ENCODE measurements at places on chromosomes 1 and 21.

DNA sequence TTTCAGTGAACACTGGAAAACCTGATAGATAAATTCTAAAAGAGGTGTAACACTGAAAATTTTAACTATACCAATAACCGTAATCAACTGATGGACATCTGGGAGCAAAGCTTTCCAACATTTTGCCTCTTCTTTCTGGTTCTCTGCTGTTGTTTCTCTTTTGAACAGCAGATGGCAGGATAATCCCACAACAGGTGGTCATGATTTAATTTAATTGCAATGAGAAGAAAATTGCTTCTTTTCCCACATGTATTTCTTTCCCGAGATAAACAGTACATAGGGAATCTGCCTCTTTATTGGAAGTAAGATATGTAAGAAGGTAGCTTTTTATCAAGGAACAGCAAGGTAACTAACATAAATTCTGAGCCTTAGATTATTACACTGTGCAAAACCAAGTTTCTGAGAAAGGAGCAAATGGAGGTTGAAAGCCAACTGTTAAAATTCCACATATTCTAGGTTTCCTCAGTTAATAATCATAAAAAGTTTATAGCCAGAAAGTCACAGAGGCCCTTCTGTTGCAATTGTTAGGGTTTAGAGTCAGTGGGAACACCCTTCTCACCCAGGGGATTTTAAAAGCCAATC is 72.9 kb downstream of the RPS6KA1 start:
- peak; percentile 9 for DNase-seq

- DNase-seq: no peak
These were observed 609.1 kb downstream of the PTPRC start for GRCh38 chr1:199247891-199248290.

GRCh38 chr1:159800177-159800930 is 1.8 kb upstream of the FCRL6 start:
- DNase-seq: no peak

- DNase-seq: no peak
These were observed 5.6 kb downstream of the PDZK1IP1 start for GRCh38 chr1:47184090-47184821.

GRCh38 chr1:70353601-70354331 is 756 bp downstream of the ANKRD13C start:
- no peak for DNase-seq

DNA sequence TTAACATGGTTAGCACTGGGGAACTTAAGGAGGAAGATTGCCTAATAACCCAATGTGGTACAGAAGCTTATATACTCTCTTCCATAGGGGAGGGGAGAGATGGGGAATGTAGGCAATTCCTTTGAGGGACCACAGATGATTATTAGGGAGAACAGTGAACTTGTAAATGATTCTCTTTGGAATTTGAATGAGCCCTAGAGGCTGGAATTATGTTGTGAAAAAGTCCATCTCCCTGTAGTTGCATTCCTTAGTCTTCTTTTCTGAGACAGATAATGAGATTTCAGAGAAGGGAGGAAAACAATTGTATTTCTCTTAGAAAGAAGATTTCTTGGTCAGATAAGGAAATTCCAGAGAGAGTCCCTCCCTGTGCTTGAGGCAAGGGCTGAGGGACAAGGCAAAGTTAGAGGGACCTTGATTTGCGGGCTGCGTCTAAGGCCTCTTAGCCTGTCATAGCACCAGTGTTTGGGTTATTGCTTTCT is 89.0 kb upstream of the HMCN1 start:
- no peak for DNase-seq

- no peak for DNase-seq
These were observed 566 bp upstream of the PAQR7 start for GRCh38 chr1:25875856-25876692.

DNA sequence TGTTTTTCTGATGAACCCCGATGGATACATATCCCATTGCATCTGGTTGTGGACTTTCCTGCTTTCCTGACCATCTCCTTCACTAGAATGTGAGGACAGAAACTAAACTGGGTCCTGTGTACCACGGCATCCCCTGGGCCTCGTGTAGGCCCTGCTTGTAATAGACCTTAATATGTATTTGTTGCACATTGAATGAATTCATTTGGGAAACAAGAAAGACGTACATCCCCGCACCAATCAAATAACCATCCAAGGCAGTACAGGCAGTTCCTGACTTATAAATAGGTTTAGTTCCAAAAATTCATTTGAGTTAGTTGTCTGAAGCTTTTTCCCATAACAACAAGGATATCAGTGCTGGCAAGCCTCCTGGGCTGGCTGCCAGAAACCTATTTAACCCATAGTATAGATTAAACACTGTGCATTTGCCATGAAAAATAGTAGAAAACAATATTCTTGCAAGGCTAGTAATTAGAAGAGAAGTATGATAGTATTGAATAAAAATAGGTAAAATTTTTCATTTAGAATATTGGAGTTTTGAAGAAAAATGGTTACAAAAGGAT is 81.8 kb upstream of the CD34 start:
- DNase-seq: no peak

- DNase-seq: peak; percentile 18
These were observed 744 bp upstream of the DDX20 start for GRCh38 chr1:111754984-111755330.

All from NCI-H2081 treated with DMSO at 0.1 percent for 48 hours (cell line).